ENCODE measurements at places on chromosomes 5 and 9.

DNA sequence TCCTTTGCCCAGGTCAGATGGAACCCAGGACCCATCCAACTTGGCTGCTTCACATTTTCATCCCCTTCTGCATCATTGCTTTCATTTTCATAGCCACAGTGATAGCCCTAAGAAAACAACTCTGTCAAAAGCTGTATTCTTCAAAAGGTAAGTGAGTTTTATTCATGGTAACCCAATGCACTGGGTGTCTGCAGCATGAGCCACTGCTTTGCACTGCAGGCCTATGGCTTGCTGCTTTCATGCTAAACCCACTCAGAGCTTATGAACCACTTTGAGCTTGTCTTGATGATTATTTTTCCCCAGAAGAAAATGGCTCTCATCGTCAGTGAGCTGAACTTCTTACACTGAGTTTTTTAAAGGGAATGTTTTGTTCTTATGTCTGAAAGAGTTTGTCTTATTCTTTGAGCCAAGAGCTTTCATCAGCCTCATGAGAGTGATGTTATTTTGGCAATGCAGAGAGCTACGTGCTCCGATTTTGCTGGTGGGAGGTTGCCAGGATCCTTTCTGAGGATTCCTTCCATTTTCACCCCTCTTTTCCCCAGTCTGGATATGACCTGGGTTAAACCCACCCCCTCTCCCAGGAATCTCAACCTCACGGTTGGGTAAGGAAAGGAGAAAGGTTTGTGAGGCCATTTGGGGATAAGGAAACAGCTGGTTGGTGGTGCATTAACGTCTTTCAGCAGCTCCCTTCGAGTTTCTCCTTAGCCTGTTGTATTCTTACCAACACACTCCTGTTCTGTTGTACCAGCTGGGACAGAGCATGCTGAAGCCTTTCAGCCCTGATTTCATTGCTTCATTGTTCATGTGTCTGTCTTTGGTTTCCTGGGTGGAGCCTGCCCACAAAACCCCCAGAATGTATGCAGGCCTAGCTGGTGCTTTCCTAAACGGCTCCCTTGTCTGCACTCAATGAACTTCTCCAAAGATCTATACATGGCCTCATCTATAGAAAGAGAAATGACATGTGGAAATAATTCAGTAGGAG lies 47.6 kb downstream of the PDCD1LG2 start:
- DNase-seq = peak; percentile 12

DNA sequence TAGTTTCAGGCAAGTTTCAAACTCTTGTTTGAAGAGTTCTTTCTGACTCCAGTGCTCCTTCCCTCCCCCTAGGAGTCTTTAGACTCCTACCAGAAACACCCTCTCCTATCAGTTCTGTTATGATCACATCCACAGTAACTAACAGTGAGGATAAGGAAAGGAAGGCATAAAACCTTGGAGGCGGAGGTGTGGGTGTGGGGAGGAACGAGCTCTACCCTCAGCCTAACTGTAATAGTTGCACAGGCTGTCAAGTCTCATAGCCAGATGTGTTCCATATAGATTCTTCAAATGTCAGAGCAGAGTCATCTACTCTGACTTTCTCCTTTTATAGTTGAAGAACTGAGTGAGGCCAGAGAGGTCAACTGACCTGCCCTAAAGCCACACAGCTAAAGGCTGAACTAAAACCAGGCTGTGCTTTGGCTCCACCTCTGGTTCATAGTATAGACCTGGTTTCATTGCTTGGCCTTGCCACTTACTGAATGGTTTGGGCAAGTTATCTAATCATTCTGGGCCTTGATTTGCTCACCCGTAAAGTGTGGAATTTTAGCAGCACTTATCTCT lies 34.4 kb upstream of the PIK3R1 start:
- no peak for DNase-seq

DNA sequence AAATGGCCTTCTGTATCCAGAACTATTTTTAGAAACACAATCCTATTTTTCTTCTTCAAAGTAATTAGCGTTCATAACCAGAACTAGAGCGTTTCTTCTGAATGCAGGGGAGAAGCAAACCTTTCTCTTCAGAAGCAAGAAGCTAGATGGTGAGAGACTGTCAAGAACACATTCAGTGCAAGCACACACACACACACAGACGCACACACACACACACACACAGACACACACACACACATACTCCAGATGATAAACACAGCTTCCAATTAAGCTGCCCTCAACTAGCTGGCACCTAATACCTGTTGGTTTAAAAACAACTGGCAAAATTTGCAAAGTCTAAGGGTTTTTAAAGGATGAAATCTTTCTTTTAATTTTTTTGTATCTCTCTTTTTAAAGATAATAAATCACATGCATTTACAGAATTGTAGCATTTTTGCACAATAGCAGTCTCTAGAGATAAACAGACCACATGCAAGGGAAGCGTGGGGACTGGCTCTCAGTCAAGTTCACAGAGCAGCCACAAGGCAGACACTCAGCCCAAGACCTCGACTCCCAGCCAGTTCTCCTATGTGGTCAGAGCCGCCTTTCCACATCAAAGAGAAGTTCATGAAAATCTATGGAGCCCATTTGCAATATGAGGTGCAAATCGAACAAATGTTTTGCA lies 138.5 kb downstream of the TTLL11 start:
- no peak for DNase-seq

GRCh38 chr5:147140558-147140957 lies 94.3 kb upstream of the STK32A start:
- no peak for DNase-seq

DNA sequence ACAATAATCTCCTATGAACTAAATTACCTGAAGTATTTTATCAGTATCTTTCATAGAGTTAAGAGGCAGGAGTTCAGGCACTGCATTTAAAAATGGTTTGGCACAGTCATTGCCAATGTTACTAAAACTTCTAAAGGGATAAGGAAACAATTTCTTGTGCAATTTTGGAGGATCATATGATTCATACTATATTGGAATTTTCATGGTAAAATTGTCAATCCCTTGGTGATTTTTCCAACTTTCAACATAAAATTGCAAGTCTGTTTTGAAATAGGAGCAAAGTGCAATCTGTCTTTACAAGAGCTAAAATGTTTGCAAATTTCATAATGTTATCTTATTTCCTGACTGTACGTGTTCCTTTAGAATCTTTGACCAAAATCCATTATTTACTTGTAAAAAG lies 211.1 kb downstream of the DMRTA1 start:
- no peak for DNase-seq

DNA sequence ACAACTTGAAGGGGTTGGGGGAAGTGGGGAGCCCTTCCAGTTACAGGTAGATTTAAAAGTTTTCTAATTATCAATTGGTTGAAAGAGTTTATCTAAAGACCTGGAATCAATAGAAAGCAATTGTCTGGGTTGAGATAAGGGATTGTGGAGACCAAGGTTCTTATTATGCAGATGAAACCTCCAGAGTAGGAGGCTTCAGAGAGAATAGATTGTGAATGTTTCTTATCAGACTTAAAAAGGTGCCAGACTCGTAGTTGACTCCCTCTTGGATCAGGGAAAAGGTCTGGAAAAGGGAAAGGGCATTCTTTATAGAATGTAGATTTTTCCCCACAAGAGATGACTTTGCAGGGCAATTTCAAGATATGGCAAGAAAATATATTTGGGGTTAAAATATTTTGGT lies 100.8 kb downstream of the GADD45G start:
- no peak for DNase-seq

GRCh38 chr9:109483744-109484429 lies 14.2 kb downstream of the PTPN3 start:
- no peak for DNase-seq

- no peak for DNase-seq
Measured at GRCh38 chr5:158261674-158262367, 402.9 kb upstream of the CLINT1 start.

DNA sequence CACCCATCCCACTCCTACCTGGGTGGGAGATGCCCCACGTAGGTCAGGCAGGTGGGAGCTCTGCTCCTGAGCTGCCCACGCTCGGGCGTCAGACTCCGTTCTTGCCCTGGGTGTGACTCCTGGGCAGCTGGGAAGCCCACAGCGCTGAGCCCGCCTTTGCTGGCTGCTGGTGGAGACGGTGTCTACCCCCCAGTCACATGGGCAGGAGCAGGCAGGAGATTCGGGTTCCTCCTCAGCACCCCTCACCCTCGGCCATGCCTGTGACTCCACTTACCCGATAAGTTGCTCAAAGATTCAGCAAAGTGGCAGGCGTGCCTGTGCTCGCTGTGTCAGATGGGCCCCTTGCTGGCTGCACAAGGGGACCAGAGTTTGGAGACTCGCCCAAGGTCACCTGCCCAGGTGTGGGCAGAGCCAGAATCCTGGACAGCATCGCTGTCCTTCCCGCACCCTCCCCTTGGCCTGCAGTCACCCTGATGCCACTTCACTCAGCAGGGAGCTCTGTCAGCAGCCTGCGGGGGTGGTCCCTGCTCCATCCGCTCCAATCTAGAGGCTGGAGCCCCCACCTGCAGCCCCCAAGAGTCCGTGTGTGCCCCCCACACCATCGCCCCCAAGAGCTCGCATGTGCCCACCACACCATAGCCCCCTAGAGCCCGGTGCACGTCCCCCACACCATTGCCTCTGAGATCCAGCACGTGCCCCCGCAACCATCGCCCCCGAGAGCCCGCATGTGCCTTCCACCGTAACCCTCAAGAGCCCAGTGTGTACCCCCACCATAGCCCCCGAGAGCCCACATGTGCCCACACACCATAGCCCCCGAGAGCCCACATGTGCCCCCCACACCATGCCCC lies 4.2 kb downstream of the LCN1 start:
- no peak for DNase-seq

GRCh38 chr5:68484307-68485068 lies 268.9 kb downstream of the PIK3R1 start:
- DNase-seq = no peak

GRCh38 chr9:70352356-70352755 lies 62.1 kb downstream of the KLF9 start:
- DNase-seq = no peak
